ENCODE measurements at places on chromosomes 12 and 14.

- DNase-seq: no peak
These were observed 101.5 kb downstream of the ELK3 start for GRCh38 chr12:96295532-96296160.

- DNase-seq: no peak
These were observed 44.5 kb upstream of the ZDHHC17 start for GRCh38 chr12:76719171-76720041.

DNA sequence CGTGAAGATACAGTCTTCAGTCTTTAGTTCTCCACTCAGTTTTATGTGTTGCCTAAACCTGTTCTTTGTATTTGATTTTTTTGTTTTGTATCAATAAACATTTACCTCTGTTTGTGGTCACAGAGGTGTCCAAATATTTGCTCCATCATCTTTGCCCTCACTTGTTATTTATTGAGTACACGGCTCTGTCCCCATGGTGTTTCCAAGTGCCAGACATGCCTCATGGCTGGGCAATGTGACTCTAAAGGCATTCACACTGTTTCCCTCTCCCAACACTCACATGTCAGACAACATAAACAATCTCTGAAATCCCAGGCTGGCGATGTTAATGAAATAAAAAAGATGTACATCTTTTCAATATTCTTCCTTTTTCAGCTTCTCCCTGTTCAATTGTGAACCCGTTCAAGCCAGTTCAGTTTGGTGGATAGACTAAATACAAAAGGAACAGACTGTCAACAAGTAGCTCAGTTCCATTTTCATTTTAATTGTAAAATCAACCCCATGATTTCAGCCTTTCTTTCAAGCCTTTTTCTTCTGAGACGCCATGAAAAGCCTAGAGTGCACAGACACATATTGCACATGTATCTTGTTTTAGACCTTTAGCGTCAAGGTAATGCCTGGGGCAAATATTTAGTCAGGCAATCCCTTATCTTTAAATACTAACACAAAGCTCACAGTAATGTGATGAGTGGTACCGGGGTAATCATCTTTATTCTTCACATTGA is 680.7 kb downstream of the GALC start:
- no peak for DNase-seq

DNA sequence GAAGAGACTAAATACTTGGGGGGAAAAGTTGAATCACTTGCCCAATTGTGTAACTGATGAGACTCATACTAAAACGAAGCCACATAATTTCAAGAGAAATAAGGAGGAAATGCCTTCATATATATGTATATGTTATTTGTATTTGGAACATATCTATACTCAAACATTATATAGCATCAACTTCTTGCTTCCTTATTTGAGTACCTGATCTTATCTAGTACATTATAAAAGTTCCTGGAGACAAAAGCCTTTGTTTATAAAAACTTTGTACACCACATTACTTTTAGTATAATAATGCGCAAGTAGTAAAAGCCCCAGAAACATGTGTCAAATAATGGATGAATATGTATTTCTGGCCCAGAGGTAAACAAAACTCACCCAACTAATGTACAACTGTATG is 92.0 kb downstream of the SLC2A13 start:
- DNase-seq: no peak

GRCh38 chr12:601976-602699 is 61.1 kb downstream of the NINJ2 start:
- no peak for DNase-seq

DNA sequence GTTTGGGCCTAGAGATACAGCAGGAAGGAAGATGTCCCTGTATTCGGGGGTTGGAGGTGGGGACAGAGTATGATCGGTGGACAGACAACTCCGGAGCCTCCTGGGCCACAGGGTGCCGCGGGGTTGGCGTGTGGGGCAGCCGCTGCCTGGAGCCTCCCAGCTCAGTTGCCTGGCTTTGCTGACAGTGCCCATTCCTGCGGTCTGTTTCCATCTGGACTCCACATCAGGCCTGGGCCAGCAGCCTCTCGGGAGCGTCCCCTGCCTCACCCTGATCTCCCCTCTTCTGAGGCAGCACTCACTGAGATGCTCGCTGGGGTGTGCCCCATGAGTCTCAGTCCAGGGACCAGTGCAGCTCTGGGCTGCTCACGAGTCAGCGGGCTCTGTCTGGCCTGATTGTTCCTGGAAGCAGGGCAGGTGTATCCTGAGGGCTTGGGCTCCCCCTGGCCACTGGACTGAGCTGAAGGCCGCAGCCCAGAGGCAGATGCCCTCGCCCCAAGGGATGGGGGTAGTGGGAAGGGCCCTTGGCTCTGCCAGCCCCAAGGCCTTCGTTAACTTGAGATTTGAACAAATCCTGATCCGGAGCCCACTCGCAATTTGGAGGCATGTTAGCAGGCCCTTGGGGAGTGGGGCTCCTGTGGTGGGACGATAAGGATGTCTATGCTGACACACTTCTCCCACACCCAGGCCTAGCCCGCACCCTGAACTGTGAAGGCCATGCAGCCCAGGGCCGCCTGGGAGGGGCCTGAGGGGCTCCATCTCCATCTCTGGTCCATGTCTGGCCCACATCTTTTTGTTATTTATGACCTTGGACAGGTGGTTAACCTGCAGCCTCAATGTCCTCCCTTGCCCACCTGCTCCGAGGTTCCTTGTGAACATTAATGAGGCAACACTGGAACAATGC is 7.5 kb downstream of the HIP1R start:
- peak; percentile 62 for DNase-seq

GRCh38 chr12:50083301-50083700 is 1.8 kb upstream of the SMARCD1 start:
- DNase-seq: no peak

- DNase-seq: no peak
These were observed 174.2 kb downstream of the SSPN start for GRCh38 chr12:26369588-26369987.

- no peak for DNase-seq
These were observed 135.2 kb upstream of the SLC38A2 start for GRCh38 chr12:46507766-46508165.

- DNase-seq: no peak
These were observed 21.3 kb downstream of the PSMC1 start for GRCh38 chr14:90277581-90278198.

- peak; percentile 50 for DNase-seq
These were observed at the start of gene C12orf56 for GRCh38 chr12:64390275-64390851. Gene C12orf56, minus strand, starts transcription at chr12:64390758. Its CDS starts 193 bp downstream, at chr12:64390565.

GRCh38 chr14:85178864-85179263 is 351.1 kb upstream of the FLRT2 start:
- no peak for DNase-seq

GRCh38 chr12:44127966-44128710 is 292.3 kb downstream of the TMEM117 start:
- no peak for DNase-seq

DNA sequence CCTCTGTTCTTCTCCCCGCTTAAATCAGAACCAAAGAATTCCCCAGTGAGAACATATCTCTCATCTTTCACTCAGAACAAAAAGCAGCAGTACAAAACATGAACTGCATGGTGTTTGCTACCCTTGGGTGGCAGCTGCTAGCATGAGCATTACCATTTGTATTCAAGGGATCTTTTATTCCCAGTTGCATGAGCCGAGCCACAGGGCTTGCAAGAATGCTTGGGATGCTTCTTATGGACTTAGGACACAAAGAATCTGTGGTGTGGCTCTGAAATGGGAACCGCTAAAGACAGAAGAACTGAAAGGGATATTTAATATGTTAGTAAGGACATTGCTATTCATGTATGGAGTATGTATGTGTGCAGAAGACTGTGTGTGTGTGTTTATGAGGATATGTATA is 190.6 kb downstream of the TMX1 start:
- no peak for DNase-seq

GRCh38 chr12:56676851-56677580 is 11.1 kb downstream of the PTGES3 start:
- DNase-seq: no peak

- DNase-seq: no peak
These were observed 32.0 kb upstream of the CDKN3 start for GRCh38 chr14:54364555-54365415.

DNA sequence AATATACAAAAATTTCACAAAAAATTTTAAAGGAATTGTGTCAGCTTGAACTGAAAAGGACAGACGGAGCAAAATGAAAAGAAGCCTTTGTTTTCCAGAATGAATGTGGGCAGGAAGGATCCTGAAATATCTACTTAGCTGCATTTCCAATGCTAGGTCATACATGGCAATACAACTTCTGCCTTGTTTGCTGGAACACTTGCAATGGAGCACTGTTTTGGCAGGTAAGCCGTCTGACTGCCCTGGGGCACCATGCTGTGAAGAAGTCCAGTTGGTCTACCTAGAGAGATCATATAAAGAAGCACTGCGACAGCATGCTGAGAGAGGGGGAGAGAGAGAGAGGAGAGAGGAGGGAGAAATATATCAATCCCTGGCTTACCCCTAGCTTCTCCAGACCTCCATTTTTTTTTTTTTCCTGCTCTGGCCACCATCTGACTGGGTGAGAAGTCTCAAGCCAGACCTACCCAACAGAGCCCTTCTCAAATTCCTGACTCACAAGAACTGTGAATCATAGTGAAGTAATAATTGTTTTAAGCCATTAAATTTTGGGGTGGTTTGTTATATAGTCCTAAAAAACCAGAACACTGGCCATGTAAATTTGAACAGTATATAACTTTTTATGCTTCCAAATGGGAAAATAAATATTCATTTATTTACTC is 97.1 kb upstream of the PRICKLE1 start:
- no peak for DNase-seq

DNA sequence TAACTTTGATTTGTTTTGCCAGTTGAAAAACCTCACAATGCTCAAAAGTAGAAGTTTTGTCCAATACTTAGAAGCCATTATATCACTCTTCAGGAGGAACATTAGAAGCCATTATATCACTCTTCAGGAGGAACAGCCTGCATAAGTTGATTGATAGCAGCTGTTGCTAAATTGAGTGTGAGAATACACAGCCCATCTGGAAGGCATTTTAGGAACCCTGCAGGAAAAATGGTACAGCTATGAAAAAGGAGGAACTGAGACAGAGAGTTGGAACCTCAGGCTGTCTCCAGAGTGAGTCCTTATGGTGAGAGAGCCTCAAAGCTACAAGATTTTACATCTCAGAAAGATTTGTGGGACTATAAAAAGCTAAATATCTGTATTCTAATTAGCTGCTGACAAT is 207.0 kb downstream of the MYRFL start:
- DNase-seq: no peak

DNA sequence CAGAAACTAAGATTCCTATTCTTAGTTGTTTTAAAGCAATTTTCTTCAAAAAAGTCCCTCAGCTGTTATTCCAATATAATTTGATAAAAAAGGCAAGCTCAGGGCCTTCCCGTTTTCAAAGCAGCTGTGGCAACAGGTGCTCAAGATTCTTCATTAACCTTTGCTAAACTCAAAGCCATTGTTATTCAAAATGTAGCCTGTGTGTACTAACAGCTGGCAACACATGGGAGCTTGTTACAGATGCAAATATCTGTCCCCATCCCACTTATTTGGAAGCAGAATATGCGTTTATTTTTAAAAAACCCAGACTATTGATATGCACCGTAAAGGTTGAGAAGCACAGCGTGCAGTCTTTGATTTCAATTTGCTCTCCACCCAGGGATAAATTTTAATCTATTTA is 210.4 kb upstream of the SYT10 start:
- no peak for DNase-seq

DNA sequence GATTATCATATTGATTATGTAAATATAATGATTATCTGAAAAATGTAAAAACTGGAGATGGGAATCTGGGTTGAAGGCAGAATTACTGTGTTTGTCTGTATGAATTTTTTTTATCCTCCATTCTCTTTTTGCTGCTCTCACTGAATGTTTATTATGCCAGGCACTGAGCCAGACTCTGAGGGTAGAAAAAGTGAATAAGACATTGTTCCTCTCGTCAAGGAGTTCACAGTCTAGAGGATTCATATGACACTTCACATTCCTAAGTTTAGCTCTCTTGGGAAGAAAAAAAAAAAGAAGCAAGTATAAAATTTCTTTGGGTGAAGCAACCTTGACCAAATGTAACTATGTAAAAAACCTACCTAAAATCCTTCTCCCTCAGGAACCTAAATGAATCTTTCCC is 120.9 kb upstream of the LMO3 start:
- DNase-seq: no peak

- no peak for DNase-seq
These were observed 120.0 kb upstream of the SLC38A2 start for GRCh38 chr12:46492471-46493085.

DNA sequence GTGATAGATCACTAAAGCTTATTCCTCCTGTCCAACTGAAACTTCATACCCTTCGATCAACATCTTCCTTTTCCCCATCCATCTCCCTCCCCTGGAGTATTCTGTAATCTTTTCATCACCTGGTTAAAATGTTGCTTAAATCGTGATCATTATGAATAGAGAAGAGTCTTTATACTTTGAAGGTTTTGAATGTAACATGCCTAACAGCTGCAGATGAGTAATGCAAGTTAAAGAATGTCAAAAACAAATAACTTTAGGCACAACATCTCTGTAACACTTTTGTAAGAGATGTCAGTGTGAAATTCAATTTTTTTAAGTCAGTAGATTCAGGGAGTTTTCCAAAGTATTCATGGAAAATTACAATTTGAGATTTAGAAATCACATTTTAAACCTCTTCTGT is 25.0 kb downstream of the RXYLT1 start:
- DNase-seq: no peak

DNA sequence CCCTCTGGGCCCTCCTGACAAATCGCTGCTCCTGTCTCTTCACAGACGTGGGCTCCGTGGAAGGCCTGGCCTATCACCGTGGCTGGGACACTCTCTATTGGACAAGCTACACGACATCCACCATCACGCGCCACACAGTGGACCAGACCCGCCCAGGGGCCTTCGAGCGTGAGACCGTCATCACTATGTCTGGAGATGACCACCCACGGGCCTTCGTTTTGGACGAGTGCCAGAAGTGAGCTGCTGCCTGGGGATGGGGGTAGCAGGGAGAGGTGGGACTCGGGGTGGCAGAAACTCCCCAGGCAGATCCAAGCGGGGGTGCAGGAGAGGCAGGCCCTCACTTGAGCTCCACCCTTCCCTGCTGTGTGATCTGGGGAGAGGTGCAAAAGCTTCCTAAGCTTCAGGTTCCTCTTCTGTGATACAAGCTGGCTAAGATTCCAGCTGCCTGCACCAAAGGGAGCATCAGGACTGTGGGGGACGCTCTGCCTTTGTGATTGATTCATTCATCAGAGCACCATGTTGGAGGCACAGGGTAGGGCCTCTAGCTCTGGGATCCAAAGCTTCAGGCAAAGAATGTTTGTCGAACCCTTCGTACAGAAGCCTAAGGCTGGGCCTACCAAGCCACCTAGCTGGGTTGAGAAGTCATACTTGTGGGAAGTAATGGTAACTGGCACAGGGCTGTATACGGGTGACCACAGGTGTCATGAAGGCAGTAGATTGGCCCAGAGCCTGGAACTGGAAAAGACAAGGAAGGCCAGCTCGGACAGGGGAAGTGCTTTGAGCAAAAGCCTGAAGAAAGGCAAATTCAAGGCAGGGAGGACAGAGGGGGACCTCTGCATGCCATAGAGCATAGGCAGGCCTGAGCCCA is 29.1 kb upstream of the NXPH4 start:
- no peak for DNase-seq

GRCh38 chr14:61524211-61524806 is 171.0 kb upstream of the HIF1A start:
- no peak for DNase-seq

Data from kidney (tissue), 22 donors.